Spleen (tissue), 13 donors: ENCODE measurements at places on chromosomes 2 and 18. TPM values are rescaled to one million over a fixed set of nuclear protein-coding genes. Genes with fewer than 3 reads are reported as not detected.

- no peak for DNase-seq
Measured at GRCh38 chr2:238438856-238439849, 12.4 kb downstream of the ASB1 start.

- no peak for DNase-seq
Measured at GRCh38 chr18:69981948-69982347, 34.3 kb upstream of the CD226 start.

DNA sequence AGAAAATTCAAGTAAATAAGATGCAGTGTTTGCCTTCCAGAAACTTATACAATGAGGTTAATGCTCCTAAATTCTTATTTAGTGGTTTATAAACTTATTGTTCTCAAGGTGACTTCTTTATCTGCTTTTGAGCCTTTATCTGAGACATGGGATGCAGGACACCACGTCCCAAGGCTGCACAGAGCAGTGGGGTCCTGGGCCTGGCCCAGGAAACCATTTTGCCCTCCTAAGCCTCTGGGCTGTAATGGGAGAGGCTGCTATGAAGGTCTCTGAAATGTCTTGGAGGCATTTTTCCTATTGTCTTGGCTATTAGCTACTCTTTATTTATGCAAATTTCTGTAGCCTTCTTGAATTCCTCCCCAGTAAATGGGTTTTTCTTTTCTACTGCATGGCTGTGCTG lies 652.6 kb upstream of the SETBP1 start:
- DNase-seq: no peak

DNA sequence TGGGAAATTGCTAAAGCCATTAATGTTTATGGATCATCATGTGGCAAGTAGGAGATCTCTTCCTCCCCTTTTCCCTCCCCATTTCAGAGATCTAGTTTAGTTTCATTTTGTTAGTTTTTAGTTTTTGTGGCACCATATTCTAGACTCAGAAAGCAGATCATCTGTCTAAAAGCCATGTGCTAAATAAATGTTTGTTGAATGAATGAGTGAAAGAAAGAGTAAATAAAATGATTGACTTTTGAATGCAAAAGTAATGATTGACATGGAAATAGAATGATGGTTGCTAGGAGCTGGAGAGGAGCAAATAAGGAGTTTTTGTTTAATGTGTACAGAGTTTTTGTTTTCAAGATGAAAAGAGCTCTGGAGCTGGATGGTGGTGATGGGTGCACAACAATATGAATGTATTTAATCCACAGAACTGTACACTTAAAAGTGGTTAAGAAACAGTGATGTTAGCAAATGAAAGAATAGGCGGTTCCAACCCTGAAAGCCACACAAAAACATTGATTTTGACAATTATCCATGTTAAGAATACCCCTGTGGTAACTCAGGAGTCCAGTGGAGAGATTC lies 23.6 kb downstream of the TMEM178A start:
- no peak for DNase-seq

UCN gene
- total RNA-seq: 2.2 TPM

B4GALT6 gene
- 2.0 TPM for total RNA-seq

DNA sequence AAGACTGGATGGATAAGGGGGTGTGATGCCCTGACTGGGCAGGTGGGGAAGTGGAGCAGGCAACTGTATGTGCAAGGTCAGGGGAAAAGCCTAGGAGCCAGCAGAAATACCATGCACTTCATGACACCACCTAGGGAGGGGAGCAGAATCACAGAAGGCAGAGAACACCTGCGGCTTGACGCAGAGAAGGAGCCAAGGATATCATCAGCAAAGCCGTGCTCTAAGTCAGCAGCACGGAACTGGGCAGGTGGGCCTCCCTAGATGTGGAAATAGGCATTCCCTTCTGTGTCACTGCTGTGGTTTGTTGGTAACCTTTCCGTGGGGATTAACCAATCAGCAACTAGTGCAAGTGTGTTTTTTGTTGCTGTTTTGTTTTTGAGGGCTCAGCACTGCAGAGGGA lies 41.3 kb downstream of the HDLBP start:
- no peak for DNase-seq

DNA sequence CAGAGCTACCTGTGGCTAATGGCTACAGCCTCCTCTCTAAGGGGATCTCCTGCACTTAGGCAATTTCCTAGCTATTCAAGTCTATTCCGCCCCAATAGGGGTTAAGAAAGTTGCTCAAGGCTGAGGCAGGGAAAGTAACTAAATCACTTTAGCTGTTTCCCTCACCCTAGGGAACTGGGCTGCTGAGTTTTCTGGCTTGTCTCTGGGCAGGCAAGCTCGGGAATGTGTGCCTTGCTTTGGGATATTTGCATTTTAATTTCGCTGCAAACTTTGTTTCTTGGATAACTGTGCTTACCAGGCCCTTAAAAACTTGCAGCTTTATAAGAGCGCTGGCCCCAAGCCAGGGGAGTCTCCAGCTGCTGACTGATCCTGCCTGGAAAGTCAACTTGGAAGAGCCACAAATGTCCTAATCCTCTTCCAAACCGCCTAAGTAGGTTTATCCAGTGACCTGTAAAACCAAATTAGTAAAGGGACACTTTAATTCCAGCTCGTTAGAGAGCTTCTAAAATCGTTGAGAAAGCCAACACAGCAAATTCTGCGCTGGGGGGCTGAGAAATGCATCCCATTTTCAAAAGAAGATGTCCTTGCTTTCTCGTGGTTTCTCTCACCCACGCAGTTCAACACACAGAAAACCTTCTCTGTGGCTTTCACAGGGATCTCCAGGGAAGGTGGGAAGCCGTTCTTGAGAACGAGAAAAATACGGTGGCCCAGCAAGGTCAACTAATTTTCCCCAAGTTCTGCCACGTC lies 59.5 kb upstream of the SP3 start:
- no peak for DNase-seq

ZNF396 gene
- 1.9 TPM for total RNA-seq

SLC30A3 gene
- total RNA-seq: 0.34 TPM

ARHGEF4 gene
- total RNA-seq: not detected

- DNase-seq: no peak
Measured at GRCh38 chr2:25606892-25607291, 66.5 kb downstream of the DTNB start.

DNA sequence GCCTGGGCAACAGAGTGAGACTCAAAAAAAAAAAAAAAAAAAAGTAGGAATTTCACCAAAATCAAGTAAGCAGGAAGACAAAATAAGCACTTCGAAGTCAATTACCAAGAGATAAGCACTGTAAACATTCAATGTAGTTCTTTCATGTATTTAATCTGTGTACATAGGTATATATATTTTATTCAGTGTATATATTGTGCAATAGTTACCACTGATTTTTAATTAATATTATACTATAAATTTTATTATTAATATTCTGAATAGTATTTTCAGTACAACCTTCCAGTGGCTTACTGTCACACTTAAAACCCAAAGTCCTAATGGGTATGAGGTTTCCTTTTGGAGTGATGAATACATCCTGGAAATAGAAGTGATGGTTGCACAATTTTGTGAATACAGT lies 9.1 kb downstream of the APLF start:
- no peak for DNase-seq

DNA sequence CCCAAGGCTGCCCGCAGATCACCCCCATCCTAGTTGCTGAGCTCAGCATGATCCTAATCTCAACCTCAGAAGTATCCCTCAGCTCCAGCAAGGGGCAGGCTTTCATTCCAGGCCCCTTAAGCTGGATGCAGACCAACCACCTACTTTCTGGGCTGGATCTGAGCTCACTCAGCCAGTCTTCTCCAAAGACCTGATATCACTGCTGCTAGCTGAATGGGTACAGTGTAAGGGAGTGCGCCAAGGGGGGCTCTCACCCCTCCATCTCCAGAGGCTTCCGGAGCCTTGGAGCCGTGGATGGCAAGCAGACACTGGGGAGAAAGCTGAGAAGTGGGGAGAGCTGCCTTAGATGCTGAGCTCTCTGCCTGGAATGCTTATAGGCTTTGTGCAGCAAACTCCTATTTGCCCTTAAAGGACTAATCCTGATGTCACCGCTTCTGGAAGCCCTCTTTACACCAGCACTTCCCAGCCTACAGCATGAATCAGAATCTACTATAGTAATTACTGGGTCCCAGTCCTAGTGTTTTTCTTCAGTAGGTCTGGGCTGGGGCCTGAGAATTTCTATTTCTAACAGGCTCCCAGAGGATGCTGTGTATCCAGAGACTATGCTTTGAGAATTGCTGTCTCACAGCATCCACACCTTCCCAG lies 31.0 kb downstream of the GYPC start:
- DNase-seq: no peak

DNA sequence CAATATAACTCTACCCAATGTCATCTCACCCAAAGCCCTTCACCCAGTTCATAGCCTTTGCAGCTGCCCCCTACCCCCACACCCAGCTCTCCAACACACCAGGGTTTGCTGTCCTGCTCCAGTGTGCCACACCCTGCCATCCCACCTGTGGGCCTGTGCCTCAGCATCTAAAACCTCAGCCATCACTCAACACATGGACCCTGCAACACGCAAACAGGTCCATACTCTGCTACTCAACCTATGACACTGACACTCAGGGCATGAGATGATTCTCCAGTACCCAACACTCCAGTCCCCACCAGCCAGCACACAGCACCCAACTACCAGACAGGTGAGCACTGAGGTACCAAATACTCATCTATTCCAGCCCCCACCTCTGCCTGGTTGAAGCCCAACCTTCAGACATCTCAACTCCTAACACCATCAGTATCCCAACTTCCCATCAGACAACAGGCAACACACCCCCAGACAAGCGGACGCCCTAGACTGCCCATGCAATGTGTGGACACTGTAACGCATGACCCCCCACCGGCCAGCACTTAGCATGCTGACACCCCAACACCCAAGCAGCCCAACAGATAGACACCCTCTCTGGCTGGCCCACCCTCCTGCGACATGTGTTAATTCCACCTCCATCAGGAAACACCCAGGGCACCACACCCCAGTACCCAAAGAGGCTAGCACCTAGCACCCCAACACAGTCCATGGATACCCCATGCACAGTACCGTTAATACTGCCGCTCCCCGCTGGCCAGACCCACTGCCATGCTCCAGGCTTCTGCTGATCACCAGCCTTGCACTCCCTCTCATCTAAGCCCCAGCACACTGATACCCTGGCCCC lies 25.0 kb downstream of the ZAP70 start:
- peak; percentile 61 for DNase-seq

DNA sequence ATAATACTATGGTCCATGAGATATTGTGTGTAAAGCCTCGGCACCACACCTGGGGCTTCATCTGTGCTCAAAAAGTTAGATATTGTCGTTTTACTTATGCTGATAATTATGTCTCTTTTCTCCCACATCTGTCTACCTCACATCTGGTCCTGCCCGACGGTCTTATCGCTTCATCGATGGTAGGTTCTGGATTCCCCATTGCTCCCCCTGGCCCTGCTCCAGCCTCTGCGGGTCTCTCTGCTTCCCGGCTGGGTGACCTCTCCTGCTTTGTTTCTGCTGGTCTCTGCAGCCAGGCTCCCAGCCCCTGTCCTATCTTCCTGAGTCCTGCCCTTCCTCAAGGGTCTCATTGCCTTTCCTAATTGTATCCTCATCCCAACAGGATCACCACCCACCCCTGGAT lies 294.2 kb downstream of the NDUFA10 start:
- DNase-seq: peak; percentile 13

- no peak for DNase-seq
Measured at GRCh38 chr2:101540518-101540917, 65.6 kb upstream of the RFX8 start.

DNA sequence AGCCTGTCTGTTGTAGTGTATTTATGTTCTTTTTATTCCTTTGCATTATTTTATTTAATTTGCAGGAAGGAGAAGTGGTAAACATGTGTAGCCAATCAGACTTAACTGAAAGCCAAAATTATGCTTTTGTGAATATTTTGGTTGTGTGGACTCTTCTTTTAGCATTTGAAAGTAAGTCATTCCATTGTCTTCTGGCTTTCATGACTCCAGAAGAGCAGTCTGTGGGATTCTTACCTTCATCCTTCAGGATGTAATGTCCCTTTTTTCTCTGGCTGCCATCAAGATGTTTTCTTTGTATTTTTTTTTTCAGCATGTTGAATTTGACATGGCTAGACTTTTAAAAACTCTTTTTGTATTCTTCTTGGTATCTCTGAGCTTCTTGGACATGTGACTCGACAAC lies 895.2 kb upstream of the ZEB2 start:
- no peak for DNase-seq

GRCh38 chr2:30656079-30656478 lies 151.2 kb downstream of the CAPN13 start:
- DNase-seq: no peak

- no peak for DNase-seq
Measured at GRCh38 chr2:199855812-199856211, 4.8 kb upstream of the FTCDNL1 start.

DNA sequence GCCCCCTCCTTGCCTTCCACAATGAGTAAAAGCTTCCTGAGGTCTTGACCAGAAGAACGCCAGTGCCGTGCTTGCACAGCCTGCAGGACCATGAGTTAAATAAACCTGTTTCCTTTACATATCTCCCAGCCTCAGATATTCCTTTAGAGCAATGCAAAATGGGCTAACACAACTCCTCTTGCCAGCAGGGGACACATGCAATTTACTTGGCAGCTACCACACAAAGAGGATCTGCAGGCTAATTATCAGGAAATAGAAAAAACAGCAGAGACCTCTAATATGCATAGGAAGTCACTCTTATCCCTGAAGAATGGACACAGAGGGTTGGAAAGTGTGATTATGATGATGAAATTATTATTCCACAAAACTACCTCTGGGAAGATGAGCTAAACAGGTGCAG lies 114.0 kb downstream of the PIEZO2 start:
- DNase-seq: no peak

DNA sequence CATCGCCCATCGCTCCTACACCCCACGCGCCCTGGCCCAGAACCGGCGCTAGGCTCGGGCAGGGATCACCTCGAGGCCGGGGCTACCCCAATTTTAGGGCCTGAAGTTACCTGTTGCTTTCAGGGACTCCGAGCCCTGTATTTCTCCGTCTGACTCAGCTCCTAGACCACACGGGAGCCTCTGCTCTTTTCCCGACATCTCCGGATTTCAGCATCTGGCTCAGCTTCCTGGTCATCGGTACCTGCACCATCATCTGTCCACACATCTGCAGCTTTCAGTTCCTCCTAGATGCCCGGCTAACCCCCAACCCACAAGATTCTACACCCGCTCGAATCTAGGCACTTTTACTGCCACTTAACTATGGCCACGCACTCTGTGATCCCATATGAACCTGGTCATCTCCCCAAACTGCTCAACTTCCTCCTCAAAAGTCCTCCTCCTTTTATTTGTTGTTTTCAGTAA lies 12.1 kb upstream of the HMSD start:
- DNase-seq: no peak

SETBP1 gene
- 42.4 TPM for total RNA-seq

DNA sequence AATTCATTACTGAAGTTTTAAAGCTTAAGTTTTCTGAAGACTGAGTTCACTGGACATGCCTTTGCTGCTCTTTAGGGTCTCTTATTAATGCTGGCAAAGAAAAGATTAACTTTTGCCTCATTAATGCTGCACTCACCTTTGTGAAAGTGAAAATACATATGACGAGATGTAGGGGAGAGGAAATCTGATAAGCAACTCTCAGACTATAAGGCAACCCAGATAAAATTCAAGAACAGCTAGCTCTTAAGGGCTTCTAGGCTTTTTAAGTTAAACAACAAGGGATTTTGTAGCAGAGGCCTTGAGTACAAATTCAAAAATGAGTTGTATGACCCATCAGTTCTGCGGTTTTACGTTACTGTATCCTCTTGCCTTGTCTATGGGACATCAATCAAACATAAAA lies 143.7 kb downstream of the USP34 start:
- no peak for DNase-seq
